ENCODE measurements at places on chromosomes 4 and X.

DNA sequence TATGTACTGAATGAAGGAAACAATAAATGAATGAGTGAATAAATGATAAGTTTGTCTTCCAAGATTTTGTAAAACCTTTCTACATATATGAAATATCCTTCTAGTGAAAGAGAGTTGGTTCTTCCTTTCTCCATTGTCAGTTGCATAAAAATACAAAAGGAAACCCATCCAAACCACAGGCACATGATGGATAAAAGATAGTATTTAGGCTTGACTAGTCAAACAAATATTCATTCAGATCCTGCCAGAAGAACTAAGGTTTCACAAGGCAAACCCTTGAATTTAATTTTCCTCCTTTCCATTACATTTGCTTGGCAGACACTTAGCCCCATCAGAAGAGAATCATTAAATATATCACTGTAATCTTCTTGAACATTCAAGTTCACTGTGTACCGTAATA, 208.4 kb downstream of the COL25A1 start:
- DNase-seq, result no peak

- DNase-seq, result no peak
Measured at GRCh38 chrX:66676990-66677389, 38.1 kb upstream of the EDA2R start.

GRCh38 chr4:88957570-88957969, 99.4 kb downstream of the FAM13A start:
- no peak for DNase-seq

- no peak for DNase-seq
Measured at GRCh38 chrX:107574054-107574683, 54.1 kb upstream of the PRPS1 start.

GRCh38 chrX:133566876-133567275, 151.6 kb upstream of the GPC4 start:
- DNase-seq, result no peak

DNA sequence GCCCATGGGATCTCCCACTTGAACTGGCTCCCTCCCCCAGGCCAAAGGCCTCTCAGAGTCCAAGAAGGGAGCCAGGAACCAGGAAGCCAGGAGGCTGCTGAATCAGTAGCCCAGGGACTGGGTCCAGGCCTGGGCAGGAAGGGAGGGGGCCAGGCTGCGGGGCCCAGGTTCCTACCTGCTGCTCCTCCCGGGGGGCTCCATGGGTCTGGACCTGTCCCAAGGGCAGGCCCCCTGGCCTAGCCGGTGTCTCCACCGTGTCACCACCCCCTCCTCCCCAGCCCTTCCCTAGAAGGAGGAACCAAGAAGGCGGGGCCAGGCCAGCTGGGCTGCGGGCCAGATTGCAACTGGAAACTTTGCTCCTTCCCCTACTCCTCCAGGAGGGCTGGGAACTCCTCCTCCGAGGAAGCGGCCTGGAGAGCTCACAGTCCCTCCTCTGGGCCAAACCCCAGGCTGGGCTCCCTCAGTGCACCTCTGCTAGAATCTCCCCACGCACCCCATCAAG, at the start of gene IQSEC2:
Gene IQSEC2 (minus strand): TSS at position 264 of the 502 bp plus-strand sequence.
- no peak for DNase-seq

DNA sequence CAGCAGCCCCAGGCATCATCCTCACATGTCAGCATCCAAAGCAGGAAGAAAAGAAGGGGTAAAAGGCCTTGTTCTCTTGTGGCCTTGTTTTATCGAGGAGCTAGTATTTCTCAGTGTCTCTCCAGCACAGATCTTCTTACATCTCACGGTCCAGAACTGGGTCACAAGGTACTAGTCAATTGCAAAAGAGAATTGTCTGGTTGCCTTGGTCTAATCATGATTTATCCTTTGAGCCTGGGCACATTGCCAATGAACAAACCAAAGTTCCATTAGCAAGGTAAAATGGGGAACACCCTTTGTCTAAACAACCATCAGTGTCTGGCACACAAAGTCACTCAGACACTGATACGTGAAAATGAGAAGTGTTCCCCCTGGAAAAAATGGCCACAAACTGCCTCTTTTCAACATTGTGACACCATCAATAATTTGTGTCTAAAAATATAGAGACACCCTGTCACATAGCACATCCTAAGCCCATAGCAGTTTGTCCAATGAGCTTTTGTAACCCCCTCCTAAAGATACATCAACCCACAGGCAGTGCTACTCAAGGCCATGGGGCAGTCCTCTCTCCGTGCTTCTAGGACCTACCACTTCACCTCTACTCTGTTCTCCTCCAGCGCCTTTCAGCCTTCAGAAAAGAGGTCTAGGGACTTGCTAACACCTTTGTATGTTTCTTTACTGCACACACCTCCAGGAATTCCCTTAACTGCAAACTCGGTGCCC, 534.4 kb downstream of the MID1IP1 start:
- DNase-seq, result no peak

DNA sequence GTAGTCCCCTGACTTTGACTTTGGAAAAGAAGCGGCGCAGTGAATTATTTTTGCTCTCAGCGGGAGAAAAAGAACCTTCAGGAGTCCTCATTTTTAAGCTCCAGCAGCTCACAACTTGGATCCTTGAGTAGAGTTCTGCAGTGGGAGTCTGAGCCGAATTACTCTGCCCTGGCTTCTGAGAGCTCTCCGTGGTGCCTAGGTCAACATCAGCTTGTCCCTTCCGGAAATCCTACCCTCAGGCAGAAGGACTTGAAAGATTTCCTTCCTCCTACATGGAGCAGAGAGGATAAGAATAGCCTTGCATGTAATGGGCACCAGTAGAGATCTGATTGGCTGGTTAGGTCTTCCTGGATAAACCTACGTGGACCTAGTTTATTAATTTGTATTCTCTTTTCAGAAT, 549.7 kb upstream of the TENM3 start:
- DNase-seq, result no peak

- DNase-seq, result no peak
Measured at GRCh38 chr4:14076776-14077175, 449.3 kb upstream of the BOD1L1 start.

GRCh38 chr4:176636292-176636691, 156.4 kb downstream of the VEGFC start:
- DNase-seq, result no peak

DNA sequence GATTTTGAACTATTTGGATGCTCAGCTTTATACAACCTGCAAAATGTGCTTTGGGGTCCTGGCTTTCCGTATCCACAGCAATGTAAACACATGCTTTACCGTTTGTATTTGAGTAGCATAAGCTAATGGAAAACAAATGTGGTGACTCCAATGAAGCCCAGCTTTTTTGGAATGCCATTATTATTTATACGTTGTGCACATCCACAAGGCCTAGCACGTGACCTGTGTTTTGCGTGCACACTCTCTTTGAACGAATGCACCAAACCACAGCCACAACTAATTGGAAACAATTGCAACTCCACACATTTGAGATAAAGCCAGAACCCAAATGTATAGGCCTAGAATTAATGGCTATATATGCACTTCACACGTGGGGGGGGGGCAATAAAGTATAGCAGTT, 189.5 kb upstream of the GPC4 start:
- no peak for DNase-seq

GRCh38 chr4:145153904-145154298, 26.5 kb downstream of the OTUD4 start:
- no peak for DNase-seq

DNA sequence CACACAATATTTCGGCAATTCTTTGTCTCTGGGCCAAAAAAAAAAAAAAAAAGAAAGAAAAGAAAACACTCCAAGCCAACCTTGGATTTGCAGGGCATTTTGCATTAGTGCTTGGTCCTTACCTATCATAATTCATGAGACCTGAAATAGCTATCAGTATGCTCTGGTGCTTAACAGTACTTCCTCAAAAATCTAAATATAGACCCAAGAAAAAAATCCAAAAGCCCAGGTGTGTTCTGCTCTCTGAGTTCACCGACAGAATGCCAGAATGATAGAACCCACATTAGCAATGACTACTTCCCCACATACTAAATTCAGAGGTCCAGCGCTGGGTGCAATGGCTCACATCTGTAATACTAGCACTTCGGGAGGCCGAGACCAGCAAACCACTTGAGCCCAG, 42.9 kb downstream of the ABCG2 start:
- DNase-seq, result no peak

DNA sequence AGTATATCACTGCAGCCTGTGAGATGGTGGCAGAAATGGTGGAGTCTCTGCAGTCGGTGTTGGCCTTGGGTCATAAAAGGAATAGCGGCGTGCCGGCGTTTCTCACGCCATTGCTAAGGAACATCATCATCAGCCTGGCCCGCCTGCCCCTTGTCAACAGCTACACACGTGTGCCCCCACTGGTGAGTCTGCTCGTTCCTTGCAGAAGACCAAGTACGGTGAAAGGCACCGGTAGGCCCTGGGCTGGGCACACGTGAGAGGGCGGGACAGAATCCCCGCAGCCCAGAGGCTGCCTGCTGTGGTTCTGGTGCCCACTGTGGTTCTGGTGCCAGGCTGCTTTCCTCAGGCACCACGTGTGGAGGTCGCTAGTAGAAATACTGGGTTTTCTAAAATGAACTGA, 31.2 kb upstream of the MSANTD1 start:
- no peak for DNase-seq

- no peak for DNase-seq
Measured at GRCh38 chrX:22628275-22628674, 355.6 kb downstream of the CBLL2 start.

DNA sequence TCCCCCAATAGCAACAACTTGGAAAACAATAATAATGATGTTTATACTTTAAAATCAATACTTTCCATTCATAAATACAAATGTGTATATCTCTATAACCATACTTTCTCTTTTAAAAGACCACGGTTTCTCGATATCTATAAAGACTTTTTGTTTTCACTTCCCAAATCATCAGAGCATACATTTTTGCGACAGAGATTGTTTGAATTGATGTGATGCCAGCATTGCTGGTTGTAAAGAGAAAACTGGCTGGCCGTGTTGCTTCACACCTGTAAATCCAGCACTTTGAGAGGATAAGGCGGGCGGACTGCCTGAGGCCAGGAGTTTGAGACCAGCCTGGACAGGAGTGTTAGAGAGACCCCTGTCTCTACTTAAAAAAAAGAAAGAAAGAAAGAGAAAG, 77.6 kb upstream of the ZNF518B start:
- no peak for DNase-seq

DNA sequence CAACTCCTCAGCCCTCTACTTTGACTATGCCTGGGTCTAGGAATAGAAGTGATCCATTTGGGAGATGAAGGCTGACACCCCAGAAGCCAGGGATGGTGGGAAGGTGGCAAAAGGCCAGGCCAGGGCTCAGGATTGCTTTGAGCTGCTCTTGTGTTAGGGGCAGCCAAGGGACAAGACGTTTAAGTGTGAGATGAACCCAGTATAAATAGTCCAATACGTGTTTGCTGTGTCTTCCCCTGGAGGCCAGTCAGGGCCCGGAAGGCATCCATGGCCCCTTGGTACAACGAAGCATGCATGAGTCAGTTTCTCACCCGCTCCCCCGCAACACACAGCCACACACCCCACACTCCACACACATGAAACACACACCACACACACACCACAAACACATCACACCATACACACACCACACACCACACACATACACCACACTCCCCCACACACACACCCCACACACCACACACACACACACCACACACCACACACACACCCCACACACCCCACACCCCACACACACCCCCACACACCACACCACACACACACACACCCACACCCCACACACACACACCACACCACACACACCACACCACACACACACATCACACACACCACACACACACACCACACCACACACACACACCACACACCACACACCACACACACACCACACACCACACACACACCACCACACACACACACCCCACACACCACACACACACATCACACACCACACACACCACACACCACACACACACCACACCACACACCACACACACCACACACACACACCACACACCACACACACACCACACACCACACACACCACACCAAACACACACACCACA, 5.1 kb downstream of the STARD8 start:
- DNase-seq, result no peak

GRCh38 chr4:109385260-109385659, 48.4 kb upstream of the SEC24B start:
- no peak for DNase-seq

GRCh38 chrX:76971393-76972376, 475.5 kb upstream of the FGF16 start:
- DNase-seq, result no peak

- DNase-seq, result no peak
Measured at GRCh38 chr4:185244763-185245162, 35.4 kb downstream of the SNX25 start.
